Stimulated activated CD4-positive, alpha-beta T cell treated with anti-CD3 and anti-CD28 coated beads, Interleukin-1b, Interleukin-23, amount 100 ng/mL, for 4 hours (primary cell): ENCODE measurements at places on chromosomes 3 and 15.

GRCh38 chr15:96346409-96346970, 16.0 kb downstream of the NR2F2 start:
- no peak for DNase-seq

DNA sequence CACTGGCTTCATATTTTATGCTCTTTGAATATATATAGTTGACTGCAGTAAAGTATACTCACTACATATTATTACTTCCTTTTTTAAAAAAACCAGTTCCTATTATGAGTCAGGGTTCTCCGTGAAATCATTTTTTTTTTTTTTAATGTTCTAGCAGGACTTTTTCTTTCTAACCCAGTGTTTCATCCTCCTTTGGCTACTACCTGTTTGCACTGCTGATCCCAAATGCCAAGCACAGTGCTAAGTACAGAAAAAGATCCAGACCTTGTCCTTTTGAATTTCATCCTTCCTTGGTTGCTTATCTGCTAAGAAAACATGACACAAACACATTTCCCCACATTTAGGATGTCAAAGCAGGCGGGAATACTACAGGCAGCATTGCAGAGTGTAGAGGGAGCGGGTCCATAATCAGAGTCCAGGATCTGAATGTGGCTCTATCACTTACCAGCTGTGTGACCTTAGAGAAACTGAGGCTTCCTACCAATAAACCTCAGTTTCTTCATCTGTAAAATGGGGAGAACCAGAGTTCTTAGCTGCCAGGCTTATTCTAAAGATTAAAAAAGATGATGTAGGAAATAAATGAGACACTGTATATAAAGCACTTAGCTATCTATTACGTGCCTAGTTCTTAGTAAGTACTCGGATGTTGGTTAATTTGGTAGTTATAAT, 37.2 kb upstream of the ANPEP start:
- no peak for DNase-seq

GRCh38 chr3:43222590-43222989, 63.8 kb upstream of the SNRK start:
- no peak for DNase-seq

- DNase-seq: no peak
Measured at GRCh38 chr3:136952292-136952691, 5.5 kb upstream of the IL20RB start.

DNA sequence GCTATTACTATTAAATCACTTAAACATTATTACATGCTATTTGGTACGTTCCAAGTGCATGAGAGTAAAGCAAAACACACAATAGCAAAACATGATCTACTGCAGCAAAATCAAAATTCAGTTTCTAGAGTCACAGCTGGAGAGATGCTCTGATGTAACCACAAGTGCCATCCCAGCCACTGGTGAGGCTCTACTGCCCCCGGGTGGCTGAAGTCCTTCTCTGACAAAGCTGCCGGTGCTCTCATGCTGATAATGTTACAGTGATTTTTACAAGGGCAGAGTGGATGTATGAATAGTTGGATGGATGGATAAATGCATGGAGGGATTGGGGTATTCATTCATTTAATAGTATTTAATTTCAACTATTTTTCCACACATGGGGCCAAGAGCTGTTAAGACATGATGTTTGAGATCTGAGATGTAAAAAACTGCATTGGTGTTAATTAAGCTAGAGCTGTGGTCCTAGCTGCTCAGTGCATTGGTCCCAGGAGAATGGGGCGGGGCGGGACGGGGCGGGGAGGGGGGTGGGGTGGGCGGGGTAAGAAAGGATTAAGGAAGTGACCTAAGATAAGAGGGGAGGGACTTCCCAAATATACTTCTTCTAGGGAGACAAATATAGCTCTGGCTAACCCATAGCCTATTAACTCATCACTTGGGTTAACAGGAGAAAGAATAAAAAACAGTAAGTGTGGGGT, 5.3 kb upstream of the SPESP1 start:
- peak; percentile 18 for DNase-seq

- DNase-seq: no peak
Measured at GRCh38 chr15:96409215-96410138, 79.0 kb downstream of the NR2F2 start.

- no peak for DNase-seq
Measured at GRCh38 chr15:22786868-22787698, 639 bp downstream of the NIPA1 start.

DNA sequence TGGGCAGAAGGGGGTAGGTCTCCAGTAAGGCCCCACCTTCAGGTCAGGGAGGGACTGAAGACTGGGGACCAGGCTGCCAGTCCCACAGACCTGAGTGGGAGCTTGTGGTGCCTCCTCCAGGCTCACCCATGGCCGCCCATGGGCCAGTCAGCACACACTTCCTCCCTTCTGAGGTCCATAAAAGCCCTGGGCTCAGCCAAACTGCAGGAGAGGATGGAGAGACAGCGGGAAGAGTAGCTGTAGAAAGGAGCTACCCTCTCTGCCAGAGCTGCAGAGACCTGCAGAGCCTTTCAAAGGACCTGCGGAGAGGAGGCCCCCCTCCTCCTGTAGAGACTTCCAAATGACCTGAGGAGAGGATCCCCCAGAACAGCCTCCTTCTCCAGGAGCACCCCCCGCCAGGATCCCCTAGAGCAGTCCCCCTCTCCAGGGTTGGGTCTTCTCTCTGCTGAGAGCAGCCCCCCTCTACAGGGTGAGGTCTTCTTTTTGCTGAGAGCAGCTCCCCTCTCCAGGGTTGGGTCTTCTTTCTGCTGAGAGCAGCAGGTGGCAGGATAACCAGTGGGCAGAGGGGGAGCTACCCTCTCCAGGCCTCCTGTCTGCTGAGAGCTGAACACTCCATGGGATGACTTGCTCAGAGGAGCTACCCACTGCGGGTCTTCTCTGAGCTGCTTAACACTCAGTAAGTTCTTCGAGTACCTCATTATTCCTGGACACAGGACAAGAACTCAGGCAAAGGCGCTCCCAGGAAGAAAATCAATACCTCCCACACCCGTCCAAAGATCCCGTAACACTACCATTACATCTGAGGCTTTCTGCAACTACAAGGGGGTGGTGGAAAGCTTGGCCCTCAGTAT, 5.0 kb upstream of the SKIC8 start:
- DNase-seq: no peak

DNA sequence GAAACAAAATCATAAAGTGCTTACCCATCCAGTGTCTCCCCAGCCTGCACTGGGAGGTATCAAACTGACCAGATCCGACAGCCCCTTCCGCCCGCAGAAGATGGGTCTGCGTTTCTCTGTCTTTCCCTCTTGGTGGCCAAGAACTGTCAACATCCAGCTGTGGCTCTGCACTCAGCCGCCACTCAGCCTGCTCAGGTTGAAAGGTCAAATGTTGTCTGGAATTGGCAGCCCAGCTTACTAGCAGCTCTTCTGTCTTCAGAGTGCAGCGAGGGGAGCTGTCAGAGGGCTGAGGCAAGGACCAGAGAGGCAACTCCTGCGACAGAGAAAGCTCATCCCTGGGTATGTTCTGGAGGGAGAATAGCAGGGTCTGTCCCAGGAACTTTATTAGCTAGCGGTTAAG, 45.4 kb downstream of the GOLGA6L2 start:
- DNase-seq: no peak
